ENCODE measurements at places on chromosomes 6 and 20.

GRCh38 chr6:117911150-117911549 lies 4.1 kb downstream of the SLC35F1 start:
- DNase-seq, result no peak

DNA sequence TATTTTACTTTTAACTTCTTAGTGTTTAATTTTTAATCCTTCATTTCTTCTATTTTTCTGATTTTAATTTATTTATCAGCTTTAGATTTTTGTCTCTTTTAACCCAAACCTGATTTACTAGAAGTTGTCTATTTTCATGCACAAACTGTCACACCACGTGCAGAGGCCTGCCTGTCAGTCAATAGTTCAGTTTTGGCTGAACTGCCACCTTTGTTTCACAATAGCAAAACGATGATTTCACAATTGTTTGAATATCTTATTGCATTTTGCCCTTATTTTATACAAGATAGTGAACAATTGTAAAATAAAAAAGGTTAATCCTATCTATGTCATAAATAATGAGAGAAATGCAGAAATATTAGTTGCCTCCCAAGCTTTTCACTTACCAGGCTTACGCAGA lies 24.0 kb upstream of the PPP1R3G start:
- no peak for DNase-seq

- no peak for DNase-seq
Measured at GRCh38 chr6:73236144-73236750, 11.0 kb upstream of the KHDC1L start.

- no peak for DNase-seq
Measured at GRCh38 chr6:82750556-82750955, 315.1 kb downstream of the UBE3D start.

GRCh38 chr6:145277358-145278086 lies 457.8 kb downstream of the EPM2A start:
- DNase-seq, result no peak

DNA sequence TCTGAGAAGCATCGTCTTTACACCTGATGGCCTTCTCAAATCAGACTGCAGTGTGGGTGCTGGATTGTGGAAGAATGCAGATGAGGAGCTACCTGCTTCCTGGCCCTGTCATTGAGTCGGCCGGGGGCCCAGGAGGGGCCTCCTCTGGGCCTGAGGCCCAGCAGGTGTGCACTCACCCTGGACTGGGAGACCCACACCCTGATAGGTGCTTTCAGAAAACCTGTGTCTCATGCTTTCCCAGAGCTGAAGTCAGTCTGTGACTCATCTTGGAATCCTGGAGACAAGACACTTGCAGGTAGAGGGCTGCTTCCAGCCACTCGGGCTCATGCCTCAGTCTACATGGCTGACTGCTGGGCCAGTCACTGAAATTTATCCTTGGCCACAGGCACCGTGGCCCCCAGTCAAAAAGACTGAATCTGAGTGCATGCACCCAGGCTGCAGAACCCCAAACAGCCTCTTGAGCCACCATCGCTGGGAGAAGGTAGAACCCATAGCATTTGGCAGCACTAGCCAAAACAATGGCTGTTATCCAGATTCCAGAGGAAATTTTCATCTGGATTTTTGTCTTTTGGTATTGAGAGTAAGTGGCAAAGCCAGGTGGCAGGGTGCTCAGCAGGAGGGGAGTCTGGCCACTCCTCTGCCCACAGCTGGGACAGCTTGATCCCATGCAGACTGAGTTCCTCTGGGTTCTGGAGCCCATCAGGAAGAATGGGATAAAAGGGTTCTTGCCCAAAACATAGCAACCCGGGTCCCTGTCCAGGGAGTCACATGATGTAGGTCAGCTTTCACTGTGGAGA lies 182.0 kb upstream of the CST7 start:
- DNase-seq, result no peak

GRCh38 chr6:90370493-90370959 lies 73.9 kb upstream of the BACH2 start:
- DNase-seq, result no peak

DNA sequence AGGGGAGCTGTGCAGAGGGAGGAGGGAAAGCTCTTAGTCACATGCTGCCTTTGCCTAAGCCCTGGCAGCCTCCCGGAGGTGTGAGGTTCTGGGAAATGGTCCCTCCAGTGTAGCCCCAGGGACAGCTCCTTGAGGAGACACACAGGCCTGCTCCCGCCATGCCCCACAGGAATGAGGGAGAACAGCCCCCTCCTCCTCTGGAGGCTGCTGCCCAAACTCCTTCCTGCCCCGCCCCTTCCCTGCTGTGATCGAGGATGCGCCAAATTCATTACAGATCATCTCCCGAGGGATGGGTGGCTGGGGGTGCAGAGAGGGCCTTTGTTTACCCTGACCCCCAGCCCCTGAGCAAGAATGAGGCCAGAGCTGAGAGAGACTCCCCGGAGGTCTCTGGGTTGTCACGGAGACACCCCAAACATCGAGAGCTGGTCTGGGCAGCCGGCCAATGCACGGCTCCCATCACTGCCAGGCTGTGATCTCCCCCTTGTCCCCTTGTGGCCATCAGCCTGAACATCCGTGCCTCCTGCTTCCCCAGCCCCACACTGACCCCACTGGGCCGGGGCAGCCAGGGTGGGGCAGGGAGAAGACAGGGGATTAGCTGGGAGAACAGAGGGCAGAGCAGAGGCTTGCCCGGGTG lies 8.4 kb downstream of the CYP21A2 start:
- no peak for DNase-seq

- no peak for DNase-seq
Measured at GRCh38 chr20:45282700-45283550, 23.7 kb upstream of the RBPJL start.

DNA sequence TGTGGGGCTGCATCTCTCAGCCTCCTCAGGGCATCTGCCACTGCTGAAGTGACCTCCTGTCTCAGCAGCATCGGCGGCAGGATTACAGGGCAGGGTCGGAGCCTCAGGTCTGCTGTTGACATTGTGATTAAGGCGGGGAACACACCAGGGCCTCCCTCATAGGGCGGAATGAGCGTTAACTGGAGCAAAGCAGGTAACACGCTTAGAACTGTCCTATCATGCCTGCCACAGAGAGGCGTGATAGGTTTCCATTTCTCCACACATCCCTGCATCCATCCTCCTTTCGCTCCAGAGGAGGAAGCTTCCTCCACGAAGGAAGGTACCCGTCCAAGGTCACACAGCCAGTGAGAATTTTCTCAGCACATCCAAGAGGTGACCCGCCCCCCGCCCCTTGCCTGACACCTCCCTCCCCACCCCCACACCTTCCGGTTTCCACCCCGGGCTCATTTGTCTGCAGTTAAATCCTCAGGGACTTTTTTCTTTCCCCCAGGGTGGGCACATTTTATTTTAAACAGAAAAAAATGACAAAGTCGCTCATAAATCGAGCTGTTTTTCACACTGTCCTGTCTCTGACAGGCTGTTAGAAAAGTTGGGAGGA lies 200.8 kb downstream of the TFAP2C start:
- no peak for DNase-seq

DNA sequence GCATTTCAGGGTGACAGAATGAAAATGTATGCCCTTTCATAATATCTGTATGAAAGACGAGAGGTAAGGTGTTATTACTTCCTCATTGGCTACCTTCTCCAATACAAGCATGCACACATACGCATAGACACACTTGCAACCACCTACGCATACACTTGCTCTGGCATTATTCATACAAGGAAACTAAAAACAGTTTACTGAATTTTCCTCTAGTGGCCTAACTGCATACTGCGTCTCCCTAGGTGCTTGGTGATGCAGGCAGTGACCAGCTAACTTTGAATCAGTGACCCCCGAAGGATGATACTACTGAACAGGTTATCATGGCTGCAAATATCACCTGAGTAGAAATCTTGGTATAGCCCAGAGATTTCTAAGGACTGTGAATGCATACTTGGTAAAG lies 593.1 kb downstream of the PKHD1 start:
- no peak for DNase-seq

DNA sequence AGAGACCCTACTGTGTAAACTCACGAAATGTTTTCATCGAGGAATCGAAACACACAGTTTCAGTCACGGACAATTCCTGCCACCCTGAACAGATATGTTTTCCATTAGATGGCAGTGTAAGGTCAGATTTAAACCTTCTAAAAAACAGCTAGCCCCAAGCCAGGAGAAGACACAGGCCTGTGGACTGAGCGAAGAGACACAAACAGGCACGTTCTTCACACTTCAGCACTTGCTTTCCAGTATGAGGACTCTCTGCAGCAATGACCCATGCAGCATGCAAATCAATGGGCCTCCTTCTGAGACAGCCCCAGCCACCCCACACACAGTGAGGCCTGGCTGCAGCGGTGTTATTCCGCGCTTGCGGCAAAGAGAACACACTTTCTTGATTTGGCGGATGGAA lies 31.9 kb downstream of the HUS1B start:
- DNase-seq, result no peak

GRCh38 chr20:20658871-20659431 lies 53.5 kb downstream of the RALGAPA2 start:
- no peak for DNase-seq

DNA sequence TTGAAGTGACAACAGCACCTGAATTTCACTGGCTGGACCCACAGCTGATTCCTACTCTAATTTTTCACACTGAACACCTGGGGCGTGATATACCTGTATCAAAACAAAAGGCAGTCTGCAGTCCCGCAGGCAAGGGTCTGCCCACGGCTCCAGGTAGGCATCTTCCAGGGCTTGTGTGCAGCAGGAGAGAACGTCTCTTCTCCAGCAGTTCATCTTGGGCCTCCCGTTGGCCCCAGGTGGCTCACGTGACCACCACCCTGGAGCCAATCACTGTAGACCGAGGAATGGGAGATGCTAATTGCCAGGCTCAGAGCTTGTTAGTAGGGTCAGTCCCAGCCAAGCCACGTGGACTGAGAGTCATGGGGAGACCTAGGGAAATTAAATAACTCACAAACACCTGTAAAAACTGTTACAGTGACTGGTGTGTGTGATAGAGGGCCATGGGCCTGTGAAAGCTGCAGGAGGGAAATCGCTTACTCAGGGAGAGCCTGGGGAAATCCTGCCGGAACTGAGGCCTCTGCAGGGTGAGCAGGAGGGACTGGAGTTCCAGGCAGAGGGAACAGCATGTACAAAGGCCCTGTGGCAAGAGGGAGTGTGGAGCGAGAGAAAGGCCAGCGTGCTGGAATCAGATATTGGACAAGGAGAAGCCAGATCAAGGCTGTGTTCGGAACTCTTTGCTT lies 83.4 kb downstream of the EYA2 start:
- DNase-seq, result no peak

GRCh38 chr6:131825946-131826345 lies 18.1 kb downstream of the ENPP1 start:
- no peak for DNase-seq

DNA sequence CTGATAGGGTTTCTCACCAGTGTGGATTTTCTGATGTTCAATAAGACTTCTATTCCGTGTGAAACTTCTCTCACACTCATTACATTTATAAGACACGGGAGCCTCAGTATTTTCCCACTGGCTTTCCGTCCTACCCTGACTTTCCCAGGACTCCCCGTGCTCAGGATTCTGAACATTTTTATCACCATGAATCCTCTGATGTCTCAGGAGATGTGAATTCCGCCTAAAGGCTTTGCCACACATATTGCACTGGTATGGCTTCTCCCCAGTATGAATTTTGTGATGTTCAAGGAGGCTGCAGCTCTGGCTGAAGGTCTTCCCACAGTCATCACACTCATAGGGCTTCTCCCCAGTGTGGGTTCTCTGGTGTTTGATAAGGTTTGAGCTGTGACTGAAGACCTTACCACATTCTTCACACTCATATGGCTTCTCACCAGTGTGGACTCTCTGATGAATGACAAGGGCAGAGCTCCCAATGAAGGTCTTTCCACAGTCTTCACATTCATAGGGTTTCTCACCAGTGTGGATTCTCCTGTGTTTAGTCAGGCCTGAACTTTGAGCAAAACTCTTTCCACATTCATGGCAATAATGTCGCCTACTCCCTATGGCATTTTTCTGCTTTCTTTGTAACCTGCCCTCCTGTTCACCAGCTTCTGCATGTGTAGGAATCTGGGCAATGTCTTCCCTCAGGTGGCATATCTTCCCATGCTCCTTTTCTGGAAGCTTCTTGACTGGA lies 6.7 kb downstream of the ZKSCAN4 start:
- DNase-seq, result no peak

- no peak for DNase-seq
Measured at GRCh38 chr6:16168121-16168520, 39.2 kb downstream of the MYLIP start.

DNA sequence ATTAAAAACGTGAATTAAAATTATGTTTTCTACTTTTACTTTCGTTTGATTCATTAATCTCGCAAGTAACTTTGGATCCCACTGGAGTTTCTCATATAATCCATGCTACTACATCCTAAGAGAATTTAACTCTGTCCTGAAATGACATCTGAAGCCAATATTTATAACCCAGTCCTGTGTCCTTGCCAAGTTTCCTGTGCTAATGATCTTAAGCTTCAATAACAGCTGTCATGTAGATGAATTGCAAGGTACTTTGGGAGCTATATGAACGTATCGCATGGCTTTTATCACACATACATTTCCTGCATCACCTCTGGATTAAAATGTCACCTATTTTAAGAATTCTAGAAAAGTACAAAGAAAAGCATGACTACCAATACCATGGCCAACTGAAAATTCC lies 833.8 kb upstream of the CITED2 start:
- no peak for DNase-seq

- no peak for DNase-seq
Measured at GRCh38 chr6:28336284-28337120, 554 bp upstream of the ZSCAN31 start.

- DNase-seq, result no peak
Measured at GRCh38 chr6:17656092-17656491, 50.6 kb downstream of the NUP153 start.

- no peak for DNase-seq
Measured at GRCh38 chr6:132341646-132342045, 59.6 kb downstream of the MOXD1 start.
